Hippocampal formation (tissue), 2 donors: ENCODE measurements at places on chromosomes 5 and 9.
A peak's percentile ranks its signal among the peaks of the same experiment; 100 is the strongest.

DNA sequence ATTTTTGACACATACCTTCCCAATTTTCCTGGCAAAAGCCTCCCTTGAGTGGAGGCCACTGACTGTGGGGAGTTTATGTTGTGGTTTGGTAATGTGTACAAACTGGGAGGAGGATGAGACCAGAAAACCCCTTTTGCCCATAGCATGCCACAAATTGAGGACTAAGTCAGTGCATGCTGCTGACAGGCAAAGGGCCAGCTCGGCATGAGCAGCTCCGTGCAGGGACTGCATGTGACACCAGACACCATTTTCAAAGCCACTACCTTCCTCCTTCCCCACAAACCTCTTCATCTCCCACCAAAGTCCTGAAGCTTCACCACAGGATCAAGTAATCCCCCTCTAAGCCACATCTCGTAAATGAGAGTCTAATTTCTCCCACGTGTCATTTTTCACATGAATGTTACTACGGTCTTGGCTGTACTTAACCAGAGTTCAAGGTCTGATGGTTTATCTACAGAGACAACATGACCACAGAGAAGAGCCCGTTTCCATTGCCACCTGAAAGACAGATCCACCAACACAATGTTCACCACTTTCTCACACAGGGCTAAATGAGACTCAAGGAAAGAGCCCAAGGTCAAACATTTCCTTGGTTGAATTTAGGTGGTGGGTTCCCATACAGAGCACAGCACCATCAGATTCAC lies 106.5 kb downstream of the NFIB start:
- no peak for DNase-seq

- DNase-seq, result no peak
Observed at GRCh38 chr9:89896806-89897340, 292.1 kb downstream of the GADD45G start.

- no peak for DNase-seq
Observed at GRCh38 chr5:25619273-25619672, 974.5 kb upstream of the CDH10 start.

- DNase-seq, result peak; percentile 57
Observed at GRCh38 chr9:12719431-12719830, 26.2 kb downstream of the TYRP1 start.

DNA sequence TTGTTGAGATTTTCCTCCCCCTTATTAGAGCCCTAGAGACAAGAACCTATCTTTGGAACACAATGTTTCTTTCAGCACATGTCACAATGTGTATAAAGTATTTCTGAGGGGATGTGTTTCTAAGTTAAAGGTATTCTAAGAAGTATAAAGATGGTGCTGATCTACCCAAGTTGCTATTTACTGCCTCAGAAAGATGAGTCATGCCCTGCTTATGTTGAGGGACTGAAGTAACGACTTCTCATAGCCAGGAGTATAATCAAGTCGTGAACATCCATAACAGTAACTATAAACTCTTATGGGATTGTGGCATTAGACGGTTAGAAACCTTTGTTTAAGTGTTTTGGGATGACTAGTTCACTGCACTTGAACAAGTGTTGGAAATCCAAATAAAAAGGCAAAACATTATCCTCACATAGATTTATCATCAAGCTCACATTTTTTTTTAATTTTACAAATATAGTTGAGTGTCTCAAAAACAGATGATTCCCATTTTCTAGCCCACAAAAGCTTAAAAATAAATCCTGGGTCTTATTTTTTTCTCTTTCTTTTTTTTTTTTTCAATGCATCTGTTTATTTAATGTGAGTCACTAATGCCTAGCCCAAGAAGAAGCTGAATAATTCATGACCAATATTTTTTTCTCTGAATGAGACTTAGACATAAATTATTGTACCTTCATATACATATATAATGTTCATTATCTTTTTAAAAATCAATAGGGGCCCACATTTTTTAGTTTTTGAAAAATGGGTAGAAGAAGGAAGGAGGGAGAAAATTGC lies 12.2 kb upstream of the TMEM252 start:
- DNase-seq, result no peak

DNA sequence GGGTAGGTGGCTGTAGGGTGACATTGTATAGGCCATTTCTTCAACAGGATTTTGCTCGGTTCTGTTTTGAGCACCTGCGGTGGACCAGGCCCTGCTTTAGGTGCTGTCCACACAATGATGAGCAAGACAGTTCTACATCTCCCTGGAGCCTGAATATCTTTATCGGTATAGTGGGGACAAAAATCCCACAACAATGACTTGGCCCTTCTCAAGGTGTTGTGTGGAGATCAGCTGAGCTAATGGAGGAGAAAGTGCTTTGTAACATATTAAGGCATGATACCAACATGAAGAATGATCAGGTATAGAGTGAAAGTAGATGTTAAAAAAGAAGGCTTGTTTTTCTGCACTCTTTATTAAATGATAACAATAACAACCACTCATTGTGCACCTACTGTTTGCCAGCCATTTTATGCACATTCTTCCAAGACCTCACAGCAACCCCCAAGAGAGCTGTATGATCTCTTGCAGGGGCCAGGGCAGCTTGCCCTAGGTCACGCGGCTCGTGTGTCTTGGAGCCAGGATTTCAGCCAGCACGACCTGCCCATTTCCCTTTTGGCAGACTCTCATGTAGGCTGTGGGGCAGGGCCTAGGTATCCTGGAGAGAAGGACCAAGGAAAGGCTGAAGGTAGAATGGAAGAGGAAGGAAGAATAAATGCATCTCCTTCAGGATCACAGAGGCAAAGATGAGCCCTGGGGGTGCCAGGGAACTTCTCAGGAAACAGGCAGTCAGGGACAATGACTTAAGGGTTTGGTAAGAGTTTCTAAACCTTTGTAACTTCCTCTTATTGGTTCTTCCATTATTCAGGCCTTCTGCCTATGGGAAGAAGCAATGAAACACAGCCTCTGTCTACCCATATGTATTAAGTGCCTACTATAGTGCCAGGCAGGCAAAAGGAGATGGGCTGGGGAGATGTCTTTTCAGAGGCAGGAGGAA lies 50.0 kb upstream of the PPARGC1B start:
- no peak for DNase-seq

DNA sequence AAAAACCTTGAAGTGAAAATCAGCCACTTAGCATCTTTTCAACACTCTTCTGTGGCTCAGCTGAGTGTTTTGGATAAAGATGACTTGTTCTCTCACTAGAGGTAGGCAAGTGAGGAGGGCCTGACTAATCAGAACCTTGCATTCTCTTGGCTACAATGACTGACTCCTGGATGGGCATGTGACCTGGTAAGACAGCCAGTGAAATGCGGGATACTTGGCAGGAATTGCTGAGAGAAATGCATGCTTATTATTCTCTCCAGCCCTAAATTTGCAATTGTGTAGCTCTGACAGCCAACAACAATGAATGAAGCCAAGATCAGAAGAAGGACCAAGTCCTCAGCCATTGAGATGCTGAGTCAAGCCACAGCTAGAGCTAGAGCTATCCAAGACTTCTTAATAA lies 490.5 kb upstream of the ZNF608 start:
- DNase-seq, result peak; percentile 8
